ENCODE measurements at places on chromosomes 3 and 15.

GRCh38 chr3:30470496-30470895, 135.9 kb upstream of the TGFBR2 start:
- no peak for DNase-seq

DNA sequence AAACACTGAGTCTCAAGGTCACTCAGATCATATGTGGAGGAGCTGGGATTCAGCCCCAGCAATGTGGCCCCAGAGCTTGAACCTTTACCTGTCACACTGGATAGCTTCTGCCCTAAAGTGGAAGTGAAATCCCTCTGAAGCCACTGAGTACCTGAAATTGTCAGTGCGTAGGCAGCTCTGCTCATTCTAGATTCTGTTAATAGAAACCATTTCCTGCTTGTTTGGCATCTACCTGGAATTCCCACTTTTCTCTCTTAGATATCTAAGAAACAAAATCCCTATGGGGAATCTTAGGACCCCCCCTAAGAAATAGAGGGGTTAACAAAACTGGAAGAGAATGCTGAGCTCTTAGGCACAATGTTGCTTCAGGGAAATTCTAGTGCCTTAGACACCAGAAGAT, 29.8 kb downstream of the FBXL22 start:
- DNase-seq: no peak

DNA sequence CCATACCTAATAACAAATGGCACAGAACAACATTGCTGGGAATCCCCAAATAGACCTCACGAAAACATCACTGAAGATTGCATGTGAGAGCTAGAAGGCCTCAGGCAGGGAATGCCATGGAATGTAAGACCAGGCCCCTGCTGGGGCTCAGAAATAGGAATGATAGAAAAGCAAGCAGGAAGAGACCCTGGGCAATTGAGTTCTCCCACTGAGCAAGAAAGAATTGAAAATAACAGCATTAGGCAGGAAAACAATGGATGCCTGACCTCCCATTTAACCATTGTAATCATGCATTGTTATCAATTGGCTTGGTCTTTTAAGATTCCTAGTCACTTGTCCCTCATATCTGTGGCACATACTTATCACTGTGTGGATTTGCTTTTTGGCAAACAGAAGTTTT, 581.6 kb downstream of the FHIT start:
- no peak for DNase-seq

DNA sequence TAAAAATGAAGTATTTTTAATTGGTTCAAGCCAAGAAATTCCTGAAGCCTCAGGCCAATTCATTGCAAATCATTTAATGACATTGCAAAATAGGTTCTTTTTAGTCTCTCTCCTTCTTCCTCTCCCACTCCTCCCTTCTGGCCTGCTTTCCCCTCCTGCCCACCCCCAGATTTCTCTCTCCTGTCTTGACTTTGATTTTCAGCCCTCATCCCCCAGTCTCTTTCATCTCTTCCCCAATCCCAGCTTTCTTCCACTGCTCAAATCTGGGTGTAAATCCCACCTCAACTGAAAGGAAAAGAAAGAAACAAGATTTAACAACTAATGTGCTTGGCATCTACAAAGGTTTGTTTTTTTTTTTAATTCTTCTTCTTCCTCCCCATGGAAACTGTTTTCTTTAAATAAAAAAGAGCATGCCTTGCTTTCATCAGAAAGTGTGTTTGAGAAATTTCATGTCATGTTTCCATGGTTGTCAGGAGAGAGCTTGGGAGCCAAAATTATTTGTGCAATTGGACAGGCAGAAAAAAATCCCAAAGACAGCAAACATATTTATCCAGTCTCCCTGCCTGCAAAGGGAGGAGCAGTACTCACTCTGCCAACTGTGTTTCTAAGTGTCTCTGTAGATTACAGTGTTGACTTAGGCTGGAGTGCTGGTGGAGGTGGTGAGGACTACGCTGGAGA, 50.4 kb downstream of the BOC start:
- DNase-seq: no peak

DNA sequence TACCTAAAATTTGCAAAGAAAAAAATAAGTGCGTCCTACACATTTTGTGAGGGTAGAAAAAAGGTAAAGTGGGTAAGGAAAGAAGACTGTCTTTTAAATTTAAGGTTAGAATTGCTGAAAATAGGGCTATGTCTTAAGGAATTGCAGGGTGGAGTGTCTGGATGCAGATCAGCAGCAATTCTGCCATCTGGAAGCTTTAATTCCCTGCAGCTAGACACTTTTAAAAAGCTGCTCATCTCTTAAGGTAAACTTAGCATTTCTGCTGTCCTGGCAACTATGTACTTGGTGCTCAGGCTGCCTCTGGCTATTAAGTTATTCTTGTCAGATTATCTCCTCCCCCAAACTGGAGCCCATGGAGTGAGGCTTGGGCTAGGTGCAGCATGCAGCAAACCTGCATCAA, 420.2 kb downstream of the SI start:
- DNase-seq: no peak

GRCh38 chr15:80970018-80970657, 19.5 kb downstream of the MESD start:
- peak; percentile 86 for DNase-seq

DNA sequence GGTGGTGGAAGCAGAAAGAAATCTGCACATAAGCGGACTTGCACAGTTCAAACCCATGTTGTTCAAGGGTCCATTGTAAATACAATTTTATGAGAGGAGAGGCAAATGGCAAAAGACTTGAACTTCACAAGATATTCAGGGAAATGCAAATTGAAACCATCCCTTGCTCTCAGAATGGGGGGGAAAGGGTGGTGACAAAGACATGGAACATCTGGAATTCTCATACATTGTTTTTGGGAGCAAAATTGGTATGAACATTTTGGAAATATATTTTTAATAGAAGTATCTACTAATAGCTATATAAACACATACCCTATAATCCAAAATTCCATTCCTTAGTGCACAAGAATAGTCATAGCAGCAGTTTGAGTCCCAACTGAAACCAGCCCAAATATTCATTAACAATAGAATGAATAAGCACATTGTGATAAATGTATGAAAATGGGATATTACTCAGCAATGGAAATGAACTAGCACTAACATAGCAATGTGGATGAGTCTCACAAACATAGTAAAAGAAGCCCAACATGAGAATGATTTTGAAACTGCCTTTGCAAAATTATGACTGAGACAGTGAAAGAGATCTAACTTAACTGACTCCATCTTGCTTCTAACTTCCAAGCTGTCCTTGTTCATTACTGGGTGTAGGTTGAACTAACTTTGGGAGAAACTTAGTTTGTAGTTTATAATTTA, 77.2 kb downstream of the CD200R1L start:
- no peak for DNase-seq

DNA sequence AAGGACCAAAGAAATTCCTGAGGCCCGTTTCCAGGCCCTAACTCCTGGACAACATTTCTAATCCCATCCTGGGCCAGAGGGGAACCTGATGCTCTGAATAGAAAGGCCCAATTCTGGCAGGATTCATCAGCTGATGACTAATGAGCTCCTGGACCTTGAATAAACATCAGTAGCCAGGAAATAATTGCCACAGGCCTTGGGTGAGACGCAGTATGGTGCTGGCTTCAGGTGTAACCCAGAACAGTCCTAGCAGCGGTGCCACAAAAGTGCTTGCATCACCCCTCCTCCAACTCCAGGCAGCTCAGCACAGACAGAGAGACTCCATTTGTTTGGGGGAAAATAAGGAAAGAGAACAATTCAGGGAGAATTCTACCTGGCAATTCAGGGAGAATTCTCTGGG, 184.7 kb upstream of the POU1F1 start:
- no peak for DNase-seq

DNA sequence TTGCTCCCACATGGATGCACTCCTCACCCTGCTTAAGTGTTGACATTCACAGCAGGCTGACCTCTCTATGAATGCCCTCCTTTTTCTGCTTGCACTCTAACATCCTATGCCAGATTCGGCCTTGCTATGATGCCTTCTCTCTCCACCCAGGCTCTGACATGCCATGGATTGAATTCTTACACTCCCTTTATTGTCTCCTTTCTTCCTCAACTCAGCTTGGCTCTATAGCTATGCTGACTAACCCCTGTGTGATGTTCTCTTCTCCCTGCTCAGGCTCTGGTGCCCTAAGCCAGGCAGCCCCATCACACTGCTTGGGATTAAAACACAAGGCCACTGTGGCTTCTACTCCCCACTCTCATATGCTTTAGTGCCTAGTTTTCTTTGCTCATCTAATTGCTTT, 563.7 kb downstream of the NSUN3 start:
- DNase-seq: no peak

- DNase-seq: no peak
Observed at GRCh38 chr3:29293421-29293820, 12.6 kb downstream of the RBMS3 start.

- peak; percentile 35 for DNase-seq
Observed at GRCh38 chr15:50176869-50177268, 5.1 kb upstream of the SLC27A2 start.

DNA sequence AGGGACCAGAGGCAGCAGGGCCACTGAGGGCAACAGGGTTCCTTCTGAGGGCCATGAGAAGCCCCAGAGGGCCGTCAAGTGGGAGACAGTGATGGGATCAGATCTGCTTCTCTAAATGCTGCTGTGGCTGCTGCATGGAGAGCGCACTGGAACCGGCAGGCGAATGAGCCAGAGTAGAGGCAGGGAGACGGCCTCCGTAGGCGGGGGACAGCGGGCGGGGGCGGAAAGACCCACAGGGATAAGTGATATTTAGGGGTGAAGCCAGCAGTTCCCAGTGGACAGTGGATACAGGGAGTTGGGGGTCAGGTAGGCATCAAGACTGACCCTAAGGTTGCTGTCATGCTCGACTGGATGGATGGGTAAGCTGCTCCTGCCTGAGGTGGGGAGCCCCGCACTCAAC, 45.0 kb downstream of the GLDN start:
- DNase-seq: no peak

- no peak for DNase-seq
Observed at GRCh38 chr3:109608574-109608973, 271.2 kb upstream of the DPPA4 start.

DNA sequence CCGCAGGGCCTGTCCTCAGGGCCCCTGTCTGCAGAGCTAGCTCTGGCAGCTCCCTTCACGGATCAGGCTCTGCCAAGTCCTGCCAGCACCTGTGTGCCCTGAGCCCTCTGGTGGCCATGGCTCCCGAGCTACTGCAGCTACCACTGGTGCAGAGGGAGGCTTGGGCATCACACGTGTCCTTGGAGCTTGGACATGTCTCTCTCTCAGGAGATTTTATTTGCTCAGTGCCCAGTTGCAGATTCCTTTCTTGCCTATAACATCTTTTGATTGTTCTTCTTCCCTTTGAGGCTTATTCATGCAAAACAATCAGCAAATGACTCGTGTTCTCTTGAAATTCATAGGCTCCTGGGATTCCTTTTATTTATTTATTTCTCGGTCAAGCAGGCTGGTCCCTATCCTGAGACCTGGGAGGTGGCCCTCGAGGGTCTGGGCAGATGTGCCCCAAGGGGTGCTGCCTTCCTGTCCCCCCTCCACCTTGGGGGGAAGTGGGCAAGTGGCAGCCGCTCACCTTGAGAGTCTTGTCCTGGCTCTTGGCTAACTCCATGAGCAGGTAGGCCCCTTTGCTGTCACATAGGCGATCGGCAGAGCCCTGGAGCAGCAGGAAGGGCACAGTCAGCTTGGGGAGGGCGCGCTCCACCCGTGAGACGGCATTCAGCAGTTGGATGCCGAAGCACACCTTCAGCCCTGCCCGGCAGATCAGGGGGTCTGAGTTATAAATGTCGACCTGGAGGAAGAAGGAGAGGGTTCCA, 21.9 kb downstream of the ABTB1 start:
- peak; percentile 69 for DNase-seq

DNA sequence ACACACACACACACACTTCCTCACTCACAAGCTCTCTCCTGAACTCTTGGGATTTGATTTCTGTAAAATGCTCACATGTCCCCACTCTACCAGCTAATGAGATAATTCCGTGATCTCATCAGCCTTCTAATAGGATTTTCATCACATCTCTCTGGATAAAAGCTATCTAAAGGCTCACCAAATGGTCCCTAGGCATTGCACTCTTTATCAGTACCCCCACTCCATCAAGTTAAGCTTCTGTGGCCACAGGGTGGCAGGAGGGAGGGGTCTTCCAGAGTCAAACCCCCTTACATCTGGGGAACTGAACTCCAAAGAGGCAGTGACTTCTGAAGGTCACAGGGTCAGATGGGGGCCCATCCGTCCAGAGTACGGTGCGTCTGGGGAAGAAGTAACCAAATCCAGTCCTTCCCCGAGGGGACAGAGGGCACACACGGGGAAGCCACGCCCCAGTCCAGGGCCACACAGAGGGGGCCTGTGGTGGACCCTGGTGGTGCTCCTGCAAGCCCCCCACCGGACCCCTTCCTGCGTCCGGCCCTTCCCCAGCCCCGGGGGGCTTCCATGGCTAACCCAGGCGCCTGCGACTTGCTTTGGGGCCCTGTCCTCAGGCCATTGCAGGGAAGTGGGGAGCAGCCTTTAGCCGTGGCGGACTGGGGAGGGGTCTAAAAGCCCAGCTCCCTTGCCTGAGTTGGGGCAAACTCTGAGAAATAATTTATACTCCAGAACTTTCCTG, 25.5 kb downstream of the CPN2 start:
- DNase-seq: peak; percentile 58

DNA sequence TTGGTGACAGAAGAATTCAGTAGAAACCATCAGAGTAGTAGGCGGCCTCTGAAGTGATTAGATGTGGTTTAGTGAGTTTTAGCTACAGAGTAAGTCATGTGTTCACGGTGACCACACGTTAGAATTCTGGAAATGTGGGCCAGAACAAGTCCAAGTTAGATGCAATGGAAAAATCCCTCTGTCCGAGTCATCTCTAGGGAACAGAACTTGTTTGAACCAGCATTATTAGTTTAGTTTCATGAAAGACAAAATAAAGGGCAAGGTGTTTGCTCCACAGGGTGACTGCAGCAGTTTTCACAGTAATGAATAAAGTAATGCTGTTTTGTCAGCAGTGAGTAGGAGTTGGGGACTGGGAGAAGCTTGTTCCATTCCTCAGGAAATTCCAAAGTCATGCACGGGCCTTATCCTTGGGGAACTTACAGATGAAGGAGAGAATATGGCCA, 100.2 kb downstream of the CGNL1 start:
- DNase-seq: no peak

GRCh38 chr15:45133561-45133920, 3.7 kb downstream of the DUOX1 start:
- no peak for DNase-seq

GRCh38 chr15:60382773-60383674, 14.8 kb downstream of the ANXA2 start:
- DNase-seq: no peak

- no peak for DNase-seq
Observed at GRCh38 chr15:68862415-68862814, 41.7 kb upstream of the ANP32A start.

- no peak for DNase-seq
Observed at GRCh38 chr3:168608926-168609325, 513.2 kb upstream of the GOLIM4 start.

All from hematopoietic multipotent progenitor cell treated with erythropoietin and hydrocortisone succinate and interleukin-3 and kit ligand, for 4 days (in vitro differentiated cells).